ENCODE measurements at places on chromosomes 1 and 21.
A peak's percentile ranks its signal among the peaks of the same experiment; 100 is the strongest.

DNA sequence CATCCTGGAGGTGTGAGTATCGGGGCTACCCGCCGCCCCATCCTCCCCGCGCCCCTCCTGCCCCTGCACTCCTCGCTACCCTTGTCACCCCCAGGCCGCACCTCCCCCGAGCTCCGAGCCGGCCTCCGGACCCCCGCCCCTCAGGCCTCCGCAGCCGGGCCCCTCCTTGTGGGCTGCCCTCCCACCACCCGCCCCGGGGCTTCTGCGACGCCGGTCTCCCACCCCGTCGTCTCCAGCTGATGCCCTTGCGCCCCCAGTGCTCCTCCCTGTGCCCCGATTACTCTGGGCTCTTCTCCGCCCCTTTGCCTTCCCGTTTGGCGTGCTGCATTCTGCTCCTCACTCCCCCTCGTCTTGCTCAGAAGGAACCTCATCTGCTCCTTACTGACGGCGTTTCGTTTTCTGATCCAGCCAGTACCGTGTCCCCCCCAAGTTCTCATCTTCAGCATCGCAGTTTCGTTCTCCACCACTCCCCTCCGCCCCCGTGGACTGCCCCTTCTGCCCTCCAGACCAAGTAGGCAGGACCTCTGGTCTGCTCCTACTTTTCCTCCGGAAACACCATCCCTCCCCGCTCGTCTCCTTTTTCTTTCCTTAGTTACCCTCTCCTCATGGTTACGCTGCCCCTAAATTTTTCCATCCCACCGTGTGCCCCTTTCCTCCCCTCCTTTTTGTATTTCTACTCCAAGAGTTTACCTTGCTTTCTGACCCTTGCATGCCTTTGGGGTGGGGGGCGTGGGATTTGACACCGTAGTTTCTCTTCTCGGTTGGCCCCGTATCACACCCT, 841 bp downstream of the SNX27 start:
- DNase-seq, result peak; percentile 34

- DNase-seq, result peak; percentile 9
Observed at GRCh38 chr1:84083307-84083706, 60.8 kb upstream of the PRKACB start.

GRCh38 chr1:196105901-196106300, 502.3 kb downstream of the KCNT2 start:
- DNase-seq, result no peak

DNA sequence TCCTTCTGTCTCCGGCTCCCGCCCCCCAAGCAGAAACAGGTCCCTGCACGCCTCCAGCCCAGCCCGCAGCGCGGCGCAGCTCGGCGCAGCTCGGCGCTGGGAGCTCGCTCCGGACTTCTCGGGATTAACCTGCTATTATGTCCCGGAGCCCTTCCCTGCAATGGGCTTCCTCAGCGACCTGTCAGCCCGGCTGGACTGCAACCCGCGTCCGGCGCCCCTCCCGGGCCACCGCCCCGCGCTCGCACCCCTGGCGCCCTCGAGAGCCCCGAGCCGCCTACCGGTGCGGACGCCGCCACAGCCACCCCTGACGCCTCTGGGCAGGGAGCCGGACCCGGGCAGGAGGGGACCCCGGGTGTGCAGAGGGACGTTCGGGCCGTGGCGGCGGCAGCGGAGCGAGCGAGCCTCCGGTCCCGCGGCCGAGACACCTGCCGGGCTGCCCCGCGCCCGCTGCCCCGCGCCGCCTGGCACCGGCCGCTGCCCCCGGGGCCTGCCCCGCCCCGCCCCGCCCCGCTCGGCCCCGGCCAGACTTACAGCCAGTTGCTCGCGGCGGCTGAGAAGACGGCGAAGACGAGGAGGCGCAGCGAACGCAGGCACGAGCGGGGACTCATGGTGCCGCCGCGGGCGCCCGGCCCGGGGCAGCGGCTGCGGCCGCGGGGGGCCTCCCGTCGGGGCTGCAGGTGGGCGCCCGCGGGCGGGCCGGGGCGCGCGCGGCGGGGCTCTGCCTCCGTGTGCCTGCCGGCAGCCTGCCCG, 407 bp downstream of the WNT4 start:
- DNase-seq, result peak; percentile 33

GRCh38 chr21:45847870-45848269, 133.7 kb upstream of the COL6A1 start:
- DNase-seq, result no peak

DNA sequence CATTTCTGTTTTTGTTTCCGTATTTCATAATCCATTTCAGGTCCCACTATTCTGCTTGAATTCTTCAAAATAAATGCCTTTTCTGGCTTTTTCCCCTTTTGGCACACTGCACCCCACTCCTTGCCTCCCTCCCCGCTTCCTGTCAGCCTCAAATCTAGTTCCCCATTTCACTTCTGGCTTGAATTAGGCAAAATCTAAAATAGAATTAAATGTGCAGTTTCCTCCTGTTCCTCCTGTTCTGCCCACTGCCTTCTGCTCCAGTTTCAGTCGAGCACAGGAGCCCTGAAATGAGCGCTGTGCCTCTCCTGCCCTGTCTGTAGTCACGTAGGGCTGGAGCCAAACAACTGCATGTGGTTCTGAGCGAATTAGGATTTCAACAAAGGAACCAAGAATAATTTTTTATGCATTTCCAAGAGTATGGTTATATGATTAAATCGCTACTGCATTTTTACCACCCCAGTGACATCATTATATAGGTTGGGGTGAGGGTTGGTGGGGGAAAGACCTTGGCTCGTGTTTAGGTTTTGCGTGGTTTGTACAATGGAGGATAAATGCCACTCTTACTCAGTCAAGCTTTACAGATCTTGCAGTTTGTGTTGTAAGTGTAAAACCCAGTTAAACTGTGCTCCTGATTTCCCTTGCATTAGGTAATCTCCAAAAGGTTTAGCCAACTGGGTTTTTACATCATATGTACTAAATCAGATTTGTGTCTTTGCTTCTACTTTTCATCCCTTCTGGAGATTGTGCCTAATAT, 114.9 kb downstream of the VPS13D start:
- no peak for DNase-seq

DNA sequence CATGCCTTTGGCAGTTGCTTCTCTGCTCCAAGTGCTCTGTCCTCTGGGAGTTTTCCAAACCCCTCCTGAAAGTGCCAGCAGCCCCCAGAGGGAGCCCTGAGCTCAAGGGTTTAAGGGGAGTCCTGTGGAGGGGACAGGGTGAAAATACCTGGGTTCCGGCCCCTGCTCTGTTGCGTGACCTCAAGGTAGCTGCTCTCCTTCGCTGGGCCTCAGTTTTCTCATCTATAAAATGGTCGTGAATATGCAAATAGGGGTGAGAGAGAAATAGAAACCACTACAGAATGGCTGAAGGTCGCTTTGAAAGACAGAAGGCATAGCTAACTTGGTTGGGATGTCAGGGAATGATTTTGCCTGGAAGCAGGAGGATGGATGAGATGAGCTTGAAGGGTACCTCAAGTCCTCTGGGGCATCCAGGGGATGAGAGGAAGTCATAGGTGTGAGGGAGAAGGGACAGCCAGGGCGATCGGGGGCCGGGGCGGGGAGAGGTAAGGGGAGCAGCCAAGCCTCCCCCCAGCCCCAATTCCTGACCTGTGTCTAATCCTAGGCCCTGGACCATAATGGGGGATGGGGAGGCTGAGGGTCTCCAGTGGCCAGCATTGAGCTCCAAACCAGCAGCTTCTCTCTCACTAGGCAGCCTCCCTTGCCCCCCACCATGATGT, 12.4 kb downstream of the IFFO2 start:
- DNase-seq, result no peak

DNA sequence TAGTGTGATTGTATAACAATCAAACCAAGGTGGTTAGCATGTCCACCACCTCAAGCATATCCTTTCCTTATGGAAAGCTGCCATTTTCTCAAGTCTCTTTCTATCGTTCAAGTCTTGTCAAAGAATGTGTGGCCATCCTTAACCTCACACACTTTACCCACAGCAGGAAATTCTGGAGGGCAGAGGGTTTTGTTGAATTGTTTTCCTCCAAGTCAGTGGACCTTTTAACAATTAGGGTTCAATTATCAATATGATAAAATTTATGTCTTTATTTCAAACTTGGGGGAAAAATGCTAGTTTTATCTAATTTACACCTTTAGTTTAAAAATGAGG, 14.2 kb upstream of the PTPRC start:
- DNase-seq, result no peak

DNA sequence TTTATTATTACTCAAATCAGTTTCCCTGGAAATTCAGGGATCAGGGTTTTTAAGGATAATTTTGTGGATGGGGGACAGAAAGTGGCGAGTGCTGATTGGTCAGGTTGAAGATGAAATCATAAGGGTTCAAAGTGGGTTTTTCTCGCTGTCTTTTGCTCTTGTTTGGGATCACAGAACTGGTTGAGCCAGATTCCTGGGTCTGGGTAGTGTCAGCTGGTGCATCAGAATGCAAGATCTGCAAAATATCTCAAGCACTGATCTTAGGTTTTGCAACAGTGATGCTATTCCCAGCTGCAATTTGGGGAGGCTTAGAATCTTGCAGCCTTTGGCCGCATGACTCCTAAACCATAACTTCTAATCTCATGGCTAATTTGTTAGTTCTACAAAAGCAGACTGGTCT, 9.3 kb downstream of the CHI3L2 start:
- no peak for DNase-seq

GRCh38 chr1:208228026-208228425, 16.2 kb downstream of the PLXNA2 start:
- DNase-seq, result no peak

DNA sequence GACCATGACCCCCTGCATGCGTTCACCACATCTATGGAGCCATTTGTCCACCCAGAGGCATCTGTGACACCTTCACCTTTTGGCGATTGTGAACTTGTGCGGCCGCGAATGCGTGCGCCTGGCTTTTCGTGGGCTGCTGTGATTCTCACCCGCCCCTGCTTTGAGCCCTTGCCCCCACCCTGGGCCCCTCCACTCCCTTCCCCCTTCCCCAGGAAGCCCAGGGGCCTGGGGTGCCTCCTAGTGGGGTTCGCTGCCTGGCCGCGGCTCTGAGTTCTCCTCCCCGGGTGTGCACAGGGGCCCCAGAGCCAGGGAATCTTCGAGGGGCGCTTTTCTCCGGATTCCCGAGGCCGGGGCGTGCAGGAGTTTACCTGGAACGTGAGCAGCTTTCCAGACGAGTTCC, 97.9 kb upstream of the ACTRT2 start:
- no peak for DNase-seq

GRCh38 chr1:110144366-110144765, 5.9 kb upstream of the SLC6A17 start:
- DNase-seq, result no peak

- no peak for DNase-seq
Observed at GRCh38 chr1:234645964-234646363, 36.0 kb upstream of the IRF2BP2 start.

DNA sequence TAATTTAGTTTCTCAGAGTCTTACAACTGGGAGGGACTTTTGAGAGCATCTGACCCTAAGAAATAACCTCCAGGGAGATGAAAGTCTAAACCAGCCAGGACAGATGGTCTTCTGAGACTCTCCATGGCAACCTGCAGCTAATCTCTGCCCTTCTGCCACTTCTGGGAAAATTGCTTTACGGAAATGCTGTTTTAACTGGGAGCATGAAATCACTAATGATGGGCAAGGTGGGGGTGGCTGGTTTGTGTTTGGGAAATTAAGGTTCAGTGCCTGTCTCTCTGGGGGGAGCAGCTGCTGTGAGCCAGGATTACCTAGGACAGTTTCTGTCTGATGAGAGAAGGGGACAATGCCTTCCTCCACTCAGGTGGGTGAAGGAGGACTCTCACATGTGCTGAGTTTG, 33.2 kb downstream of the ROR1 start:
- peak; percentile 98 for DNase-seq

- no peak for DNase-seq
Observed at GRCh38 chr1:99867682-99868081, 17.5 kb downstream of the AGL start.

- no peak for DNase-seq
Observed at GRCh38 chr1:32606565-32607371, 43.6 kb downstream of the ZBTB8OS start.

- DNase-seq, result no peak
Observed at GRCh38 chr1:12552111-12552888, 65.7 kb downstream of the DHRS3 start.

DNA sequence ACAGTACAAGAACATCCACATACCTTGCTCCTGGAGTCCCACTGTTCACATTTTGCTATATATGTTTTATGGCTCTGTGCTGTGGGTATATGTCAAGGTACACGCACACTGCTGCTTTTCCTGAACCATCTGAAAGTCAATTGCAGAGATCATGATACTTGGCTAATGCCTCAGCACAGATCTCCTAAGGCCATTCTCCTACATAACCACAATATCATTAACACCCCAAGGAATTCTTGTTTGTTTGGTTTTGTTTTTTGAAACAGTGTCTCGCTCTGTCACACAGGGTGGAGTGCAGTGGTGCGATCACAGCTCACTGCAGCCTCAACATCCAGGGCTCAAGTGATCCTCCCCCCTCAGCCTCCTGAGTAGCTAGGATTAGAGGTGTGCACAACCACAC, 16.0 kb downstream of the CTNNBIP1 start:
- DNase-seq, result no peak

DNA sequence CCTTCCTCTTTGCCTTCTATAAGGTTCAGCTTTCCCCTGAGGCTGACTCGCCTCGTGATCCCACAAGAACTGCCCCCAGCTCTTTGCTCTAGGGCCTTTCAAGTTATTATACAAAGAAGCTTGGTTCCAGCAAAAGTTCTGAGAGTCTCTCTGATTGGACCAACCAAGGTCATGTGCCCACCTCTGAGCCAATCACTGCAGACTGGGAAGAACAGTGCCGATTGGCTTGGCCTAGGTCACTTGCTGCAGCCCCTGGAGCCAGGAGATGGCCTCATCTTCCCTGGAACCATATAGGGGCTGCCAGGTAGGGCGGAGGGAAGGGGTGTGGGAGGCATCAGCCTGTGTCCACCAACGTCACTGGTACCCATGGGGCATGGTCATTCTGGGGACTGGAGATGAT, 22.8 kb downstream of the TAS1R2 start:
- DNase-seq, result no peak

DNA sequence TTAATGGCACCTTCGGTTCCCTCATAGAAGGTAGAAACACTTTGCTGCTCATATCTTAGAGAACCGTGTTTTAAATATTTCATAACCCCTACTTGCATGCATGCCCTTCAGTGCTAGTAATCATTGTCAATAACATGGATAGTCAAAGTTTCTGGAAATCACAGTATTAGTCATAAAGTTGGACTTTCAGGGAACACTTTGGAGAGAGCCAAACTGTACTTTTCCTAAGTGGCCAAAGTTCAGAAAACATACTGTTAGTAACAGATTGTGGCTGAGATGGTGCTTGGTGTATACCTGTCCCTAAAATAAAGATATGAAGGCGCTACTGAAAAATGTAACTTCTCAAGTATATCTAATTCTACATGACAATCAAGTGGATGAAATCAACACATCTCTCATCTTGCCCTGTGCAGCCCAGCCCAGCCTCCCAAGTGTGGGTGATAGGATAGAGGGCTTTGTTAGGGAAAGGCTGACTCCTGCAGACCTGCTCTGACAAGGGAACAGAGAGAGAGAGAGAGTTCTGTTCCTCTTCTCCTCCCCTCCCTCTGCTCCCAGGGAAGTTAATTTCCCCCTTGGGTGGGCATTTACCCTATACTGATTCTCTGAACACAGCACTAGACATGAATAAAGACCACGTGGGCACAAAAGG, 14.4 kb downstream of the MYOC start:
- DNase-seq, result no peak

- no peak for DNase-seq
Observed at GRCh38 chr1:54094001-54094729, 40.8 kb downstream of the TCEANC2 start.

GRCh38 chr1:210457568-210457967, 128.9 kb downstream of the HHAT start:
- no peak for DNase-seq

GRCh38 chr1:206451134-206451686, 19.1 kb upstream of the IKBKE start:
- no peak for DNase-seq

- no peak for DNase-seq
Observed at GRCh38 chr1:244414543-244414942, 37.2 kb downstream of the ADSS2 start.

GRCh38 chr1:109719337-109719837, 7.3 kb downstream of the GSTM5 start:
- no peak for DNase-seq
